ENCODE measurements at places on chromosomes 2 and 18.

- no peak for DNase-seq
These were observed 267.9 kb downstream of the LPIN1 start for GRCh38 chr2:12014088-12014960.

DNA sequence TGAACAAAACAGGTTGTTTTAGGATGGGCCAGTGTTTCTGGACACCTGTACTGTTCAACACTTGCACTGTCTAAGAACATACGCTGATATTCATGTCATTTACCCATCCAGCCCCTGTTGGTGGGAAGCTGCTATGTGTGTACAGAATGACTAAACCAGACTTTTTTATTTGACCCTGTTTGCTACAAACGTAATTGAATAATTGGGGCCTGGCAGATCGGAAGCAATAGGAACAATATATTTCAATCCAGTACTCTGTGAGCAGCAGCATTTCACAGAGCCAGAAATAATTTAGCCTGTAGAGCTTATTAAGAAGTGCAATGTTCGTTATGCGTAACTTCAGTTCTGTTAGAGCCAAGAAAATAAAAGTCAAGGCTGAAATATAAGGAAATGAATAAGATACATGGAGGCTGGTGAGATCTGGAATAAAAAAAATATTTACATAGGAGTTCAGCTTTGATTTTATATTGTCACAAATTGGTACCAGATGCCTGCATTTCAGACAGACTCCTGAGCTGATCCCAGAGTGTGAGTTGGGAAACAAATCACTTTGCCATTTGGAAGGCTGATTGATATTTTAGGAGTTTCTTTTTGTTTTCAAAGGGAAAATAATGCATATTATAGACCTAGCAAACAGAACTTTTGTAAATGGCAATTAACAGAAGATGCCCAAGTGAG lies 19.7 kb downstream of the CABLES1 start:
- DNase-seq = no peak

DNA sequence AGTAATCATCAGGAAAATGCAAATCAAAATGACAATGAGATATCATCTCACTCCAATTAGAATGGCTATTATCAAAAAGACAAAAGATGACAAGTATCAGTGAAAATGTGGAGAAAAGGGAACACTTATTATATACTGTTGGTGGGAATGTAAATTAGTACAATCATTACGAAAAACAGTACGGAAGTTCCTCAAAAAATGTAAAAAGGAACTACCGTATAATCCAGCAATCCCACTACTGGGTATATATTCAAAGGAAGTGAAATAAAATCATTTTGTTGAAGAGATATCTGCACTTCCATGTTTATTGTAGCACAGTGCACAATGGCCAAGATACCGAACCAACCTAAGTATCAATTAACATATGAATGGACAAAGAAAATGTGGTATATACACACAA lies 52.4 kb upstream of the TEX51 start:
- no peak for DNase-seq

GRCh38 chr2:111634995-111635538 lies 248.9 kb downstream of the ANAPC1 start:
- DNase-seq = no peak

- no peak for DNase-seq
These were observed 10.2 kb downstream of the KIF5C start for GRCh38 chr2:148885209-148885608.

DNA sequence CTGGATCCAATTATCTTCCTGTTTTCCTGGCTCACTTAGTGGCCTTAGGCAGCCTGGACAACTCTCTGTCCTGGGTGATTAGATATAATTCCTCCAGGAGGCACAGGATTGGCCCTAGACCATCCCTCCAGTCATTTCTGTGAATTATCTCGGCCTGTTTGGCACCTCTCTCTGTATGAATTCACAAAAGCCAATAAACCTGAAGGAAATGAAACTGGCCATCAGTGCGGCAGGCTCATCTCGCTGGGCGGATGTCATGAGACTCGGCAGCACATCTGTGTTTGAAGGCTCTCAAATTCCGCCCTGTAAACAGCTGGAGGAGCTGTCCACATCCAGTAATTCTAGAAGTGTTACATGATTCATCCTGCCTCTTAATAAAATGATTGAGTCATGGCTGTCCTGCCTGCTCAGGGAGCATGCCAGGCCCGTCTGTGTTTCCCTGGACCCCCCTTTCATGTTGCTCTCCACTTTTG lies 38.6 kb downstream of the ACOXL start:
- DNase-seq = no peak

DNA sequence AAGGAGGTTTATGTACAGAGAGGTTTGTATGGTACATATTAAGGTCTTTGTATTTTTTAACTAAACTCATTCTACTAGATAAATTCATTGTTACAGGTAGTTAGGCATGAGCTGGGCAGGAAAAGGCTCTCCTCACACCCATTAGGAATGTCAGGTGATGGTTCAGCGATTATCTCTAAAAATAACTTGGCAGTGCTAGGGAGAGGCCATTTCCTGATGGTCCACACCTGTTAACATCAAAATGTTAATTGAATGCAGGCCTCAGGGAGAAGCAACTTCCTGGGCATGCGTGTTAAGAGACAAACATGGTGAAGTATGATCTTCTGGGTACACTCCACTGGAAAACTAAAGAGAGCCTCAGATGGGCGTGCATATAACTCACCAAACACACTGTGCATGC lies 73.6 kb downstream of the ARL6IP6 start:
- no peak for DNase-seq

DNA sequence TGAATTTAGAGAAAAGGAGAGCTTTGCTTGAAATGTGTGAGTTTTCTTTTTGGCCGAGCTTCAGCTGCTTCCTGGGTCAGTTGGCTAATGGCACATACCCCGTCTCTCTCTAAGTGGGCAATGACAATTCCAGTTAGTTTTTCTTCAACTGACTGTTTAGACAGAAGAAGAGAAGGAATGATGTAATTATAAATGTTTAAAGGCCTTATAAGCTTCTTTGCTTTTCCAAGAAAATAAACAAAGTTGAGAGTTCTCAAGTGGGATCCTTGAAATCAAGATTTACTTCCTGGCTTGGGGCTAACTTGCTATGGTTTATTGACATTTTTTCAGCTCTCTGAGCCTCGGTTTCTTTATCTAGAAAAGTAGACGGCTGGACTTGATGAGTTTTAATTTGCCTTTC lies 794.9 kb upstream of the ACVR2A start:
- no peak for DNase-seq

- no peak for DNase-seq
These were observed 84.6 kb upstream of the RFX8 start for GRCh38 chr2:101559551-101559950.

DNA sequence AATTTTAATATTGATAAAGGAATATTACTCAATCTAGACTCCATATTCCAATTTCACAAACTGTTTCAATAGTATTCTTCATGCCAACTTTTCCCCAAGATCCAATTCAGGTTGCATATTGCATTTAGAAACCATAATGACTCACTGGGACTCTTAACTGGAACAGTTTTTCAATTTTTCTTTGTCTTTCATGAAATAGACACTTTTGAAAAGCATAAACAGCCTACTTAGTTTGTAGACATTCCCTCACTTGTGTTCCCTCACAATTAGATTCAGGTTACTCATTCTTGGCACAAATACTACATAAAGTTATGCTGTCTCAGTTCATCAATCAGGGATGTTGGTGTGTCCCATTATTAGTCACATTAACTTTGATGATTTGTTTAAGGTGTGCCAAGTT lies 1768.4 kb upstream of the PIK3C3 start:
- DNase-seq = no peak

DNA sequence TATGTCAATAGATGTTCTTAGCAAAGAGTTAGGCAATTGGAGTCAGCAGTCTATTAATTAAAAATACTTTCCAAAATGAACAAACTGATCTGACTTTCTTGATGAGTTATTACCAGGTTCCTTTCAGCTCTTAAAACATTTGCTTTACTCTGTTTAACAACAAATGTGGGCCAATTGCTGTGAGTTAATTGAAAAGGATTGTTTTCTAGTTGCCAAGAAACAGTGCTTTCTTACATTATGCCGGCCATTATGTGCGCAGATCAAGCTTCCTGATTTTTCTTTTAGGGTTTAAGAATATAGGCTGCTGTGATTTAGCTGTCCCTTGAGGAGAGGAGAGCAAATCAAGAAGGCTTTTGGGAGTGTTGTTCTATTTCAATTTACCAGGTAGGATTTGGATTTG lies 50.5 kb upstream of the ITPRID2 start:
- no peak for DNase-seq

DNA sequence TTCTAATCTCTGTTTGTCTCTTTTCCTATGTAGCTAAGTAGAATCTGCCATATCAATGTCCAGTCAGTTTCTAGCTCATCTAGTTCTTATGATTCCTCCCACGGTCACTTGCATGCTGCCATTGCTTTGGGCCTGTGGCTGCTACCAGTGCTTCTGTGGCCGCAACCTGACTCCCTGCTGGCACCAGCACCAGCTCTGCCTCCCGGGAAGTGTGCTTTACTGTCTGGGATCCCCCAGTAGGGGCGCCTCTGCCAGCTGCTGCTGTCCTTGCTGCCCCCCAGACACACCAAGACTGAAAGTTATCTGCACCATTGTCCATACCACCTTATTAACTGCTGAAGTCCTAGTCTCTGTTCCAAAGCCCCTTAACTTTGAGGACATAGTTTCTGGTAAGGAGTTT lies 56.3 kb downstream of the RAPGEF4 start:
- DNase-seq = no peak

DNA sequence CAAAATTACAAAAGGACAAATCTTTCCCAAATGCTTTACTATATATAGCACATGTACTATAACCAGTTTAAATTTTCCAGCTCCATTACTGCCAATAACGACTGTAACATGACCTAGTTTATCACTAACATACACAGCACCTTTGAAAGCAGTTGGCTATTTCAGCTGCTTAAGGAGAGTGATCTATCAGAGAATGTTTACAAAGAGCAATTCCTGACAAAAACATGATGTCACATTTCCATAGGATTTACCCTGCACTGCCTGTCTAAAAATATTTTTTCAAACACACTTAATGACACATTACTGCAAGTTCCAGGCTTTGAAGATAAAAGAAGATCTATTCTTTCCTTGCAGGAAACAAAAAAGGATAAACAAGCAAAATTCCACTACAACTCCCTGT lies 40.6 kb downstream of the ZNF516 start:
- DNase-seq = no peak

- no peak for DNase-seq
These were observed 4.9 kb downstream of the NOP58 start for GRCh38 chr2:202270487-202270886.

DNA sequence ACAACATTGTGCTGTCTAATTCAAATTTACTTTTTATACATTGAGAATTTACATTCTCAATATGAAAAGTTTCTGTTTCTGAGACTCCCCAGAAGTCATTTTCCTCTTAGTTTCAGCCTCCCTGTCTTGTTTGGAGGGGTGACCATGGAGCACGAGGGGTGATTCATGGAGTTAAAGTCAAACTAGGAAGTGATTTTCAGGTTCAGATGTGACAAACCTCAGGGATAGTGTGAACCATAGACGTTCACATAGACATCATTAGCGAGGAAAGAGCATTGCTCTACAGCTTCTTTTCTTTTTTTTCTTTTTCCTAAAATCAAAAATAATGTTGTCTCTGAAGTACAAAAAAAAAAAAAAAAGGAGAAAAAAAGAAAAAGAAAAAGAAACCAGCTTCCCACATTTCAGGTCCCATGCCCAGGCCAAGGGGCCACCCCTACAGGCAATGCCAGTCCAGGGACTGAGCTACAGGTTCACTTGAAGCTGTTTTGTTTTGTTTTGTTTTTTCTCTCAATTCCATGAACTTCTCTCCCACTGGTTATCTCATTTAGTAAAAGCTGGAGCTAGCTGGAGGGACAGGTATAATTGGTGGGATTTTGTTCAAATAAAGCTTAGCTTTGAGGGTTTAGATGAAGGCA lies 18.1 kb upstream of the LCLAT1 start:
- no peak for DNase-seq

DNA sequence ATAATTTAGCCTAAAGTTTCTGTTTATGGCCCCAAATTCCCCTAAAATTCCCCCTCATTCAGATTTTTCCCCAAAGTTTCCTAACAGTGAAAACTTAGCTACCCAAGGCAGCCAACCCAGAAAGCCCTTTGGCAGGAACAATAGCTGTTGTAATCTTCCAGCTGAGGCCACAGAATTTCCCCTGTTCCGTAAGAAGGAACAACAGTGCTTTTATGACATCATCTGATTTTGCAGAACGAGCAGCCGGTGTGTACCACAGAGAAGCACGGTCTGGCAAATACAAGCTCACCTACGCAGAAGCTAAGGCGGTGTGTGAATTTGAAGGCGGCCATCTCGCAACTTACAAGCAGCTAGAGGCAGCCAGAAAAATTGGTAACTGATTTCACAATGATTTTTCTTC lies 6.3 kb downstream of the TNFAIP6 start:
- DNase-seq = no peak

- DNase-seq = no peak
These were observed 1.1 kb downstream of the METAP1D start for GRCh38 chr2:172000696-172001361.

DNA sequence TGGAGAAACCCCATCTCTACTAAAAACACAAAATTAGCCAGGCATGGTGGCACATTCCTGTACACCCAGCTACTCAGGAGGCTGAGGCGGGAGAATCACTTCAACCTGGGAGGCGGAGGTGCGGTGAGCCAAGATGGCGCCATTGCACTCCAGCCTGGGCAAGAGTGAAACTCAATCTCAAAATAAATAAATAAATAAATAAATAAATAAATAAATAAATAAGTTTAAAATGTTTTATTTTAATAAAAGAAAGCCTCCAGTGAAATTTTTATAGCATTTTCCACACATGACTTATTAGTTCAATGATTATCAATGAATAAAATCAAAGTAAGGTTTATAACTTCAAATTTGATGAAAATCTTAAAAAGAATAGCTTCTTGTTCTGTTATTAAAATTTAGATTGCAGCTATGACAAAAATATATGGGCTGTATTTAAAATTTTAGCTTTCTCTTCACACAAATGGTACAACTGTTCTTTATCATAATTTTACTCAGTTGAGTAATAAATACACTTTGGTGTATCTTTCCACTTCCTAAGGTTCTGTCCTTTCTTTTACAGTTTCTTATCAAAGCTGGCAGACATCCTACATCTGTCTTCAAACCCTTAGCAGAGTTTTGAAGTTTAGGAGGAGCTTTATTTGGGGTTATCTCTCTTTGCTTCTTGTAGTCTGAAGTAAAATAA lies 78.4 kb upstream of the ZSWIM2 start:
- no peak for DNase-seq

DNA sequence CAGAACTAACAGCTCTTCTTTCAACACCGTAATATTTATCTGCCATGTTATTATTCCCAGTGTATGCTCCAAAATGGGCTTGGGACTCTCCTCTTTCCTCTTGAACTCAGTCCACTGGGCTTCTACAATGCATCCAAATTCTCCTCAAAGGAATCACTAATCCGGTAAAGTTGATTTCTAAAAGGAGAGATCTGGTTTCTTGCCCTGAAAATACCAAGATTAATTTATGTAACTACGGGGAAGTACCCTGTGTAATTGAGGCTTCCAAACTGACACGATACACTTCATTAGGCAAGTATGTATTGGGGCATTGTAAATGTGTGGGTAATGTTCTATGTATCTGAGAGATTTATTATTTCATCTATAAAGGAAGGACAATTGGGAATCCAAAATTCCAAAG lies 5.7 kb downstream of the NCKAP5 start:
- no peak for DNase-seq

Data from HCT116 (cell line).